ENCODE measurements at places on chromosomes 3 and 15.

DNA sequence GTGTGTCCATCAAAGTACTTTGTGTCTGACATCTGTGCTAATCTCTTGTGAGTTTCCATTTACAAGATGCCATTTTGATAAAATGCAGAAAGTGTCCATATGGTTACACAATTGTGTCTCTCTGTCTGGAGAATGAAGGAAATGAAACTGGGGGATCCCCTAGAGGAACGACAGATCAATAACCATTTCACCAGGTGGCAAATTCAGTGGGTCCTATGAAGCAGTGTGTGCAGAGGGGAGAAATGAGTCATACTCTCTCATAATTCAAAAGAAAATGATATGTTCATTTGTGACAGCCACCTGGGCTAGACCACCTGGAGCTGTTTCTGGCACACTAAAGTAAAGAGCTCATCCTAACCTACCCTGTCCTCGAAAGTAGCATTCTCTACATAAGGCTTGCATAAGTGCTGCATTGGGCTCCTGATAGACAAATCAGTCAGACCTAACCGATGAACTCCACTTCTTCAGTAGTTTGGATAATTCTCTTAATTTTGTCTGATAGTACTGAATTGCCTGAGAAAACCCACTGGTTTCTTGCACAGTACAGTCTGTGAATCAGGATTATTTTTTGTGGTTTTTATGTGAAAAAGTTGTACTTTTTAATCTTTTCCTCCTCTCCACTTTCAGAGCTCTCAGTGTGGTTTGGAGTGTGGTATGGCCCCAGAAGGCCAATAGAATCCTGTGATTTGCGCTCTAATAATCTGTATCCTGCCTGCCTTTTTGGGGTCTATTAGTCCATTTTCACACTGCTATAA, 10.3 kb upstream of the CD47 start:
- no peak for DNase-seq

DNA sequence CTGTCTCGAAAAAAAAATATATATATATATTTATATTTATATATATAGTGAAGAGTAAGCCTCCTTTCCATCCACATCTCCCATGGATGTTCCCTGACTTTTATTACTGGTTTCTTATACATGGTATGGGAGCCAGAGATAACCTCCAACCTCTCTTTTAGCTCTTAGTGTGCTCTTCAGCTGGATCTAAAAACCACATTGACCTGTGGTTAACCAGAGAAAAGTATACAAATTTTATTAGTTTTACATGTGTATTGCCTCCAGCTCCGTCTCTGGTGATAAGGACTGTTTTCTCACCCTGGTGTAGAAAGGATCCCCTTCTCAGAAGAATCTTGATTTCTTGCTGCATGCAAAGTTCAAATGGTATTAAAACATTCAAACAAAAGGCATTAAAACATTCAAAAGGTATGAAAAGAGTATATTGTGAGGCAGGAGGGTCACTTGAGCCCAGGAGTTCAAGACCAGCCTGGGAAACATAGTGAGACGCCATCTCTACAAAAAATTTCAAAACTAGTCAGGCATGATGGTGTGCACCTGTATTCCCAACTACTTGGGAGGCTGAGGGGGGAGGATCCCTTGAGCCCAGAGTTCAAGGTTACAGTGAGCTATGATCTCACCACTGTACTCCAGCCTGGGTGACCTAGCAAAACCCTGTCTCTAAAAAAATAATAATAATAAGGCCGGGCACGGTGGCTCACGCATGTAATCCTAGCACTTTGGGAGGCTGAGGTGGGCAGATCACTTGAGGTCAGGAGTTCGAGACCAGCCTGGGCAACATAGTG, 13.5 kb upstream of the TTBK2 start:
- peak; percentile 54 for DNase-seq

- peak; percentile 47 for DNase-seq
Observed at GRCh38 chr3:136078421-136079364, 113.2 kb downstream of the PPP2R3A start.

DNA sequence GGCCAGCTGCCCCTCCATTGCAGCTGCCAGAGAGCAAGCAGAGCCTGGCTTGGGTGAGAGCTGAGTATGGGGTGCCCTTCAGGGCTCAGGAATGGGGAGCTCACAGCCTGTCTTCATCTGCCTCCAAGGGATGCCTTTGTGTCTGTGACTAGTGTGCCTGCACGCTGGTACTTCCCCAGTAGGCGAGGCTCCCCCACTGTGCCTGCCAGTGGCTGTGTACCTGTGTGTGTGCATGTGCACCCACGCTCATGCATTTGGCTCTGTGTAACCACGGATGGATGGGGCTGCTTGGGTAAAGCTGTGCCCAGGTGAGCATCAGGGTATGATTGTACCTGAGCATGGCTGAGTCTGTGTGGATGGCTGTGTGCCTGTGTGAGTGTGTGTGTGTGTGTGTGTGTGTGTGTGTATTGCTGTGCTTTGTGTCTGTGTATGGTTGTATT, 2.3 kb upstream of the GRM2 start:
- DNase-seq: no peak

DNA sequence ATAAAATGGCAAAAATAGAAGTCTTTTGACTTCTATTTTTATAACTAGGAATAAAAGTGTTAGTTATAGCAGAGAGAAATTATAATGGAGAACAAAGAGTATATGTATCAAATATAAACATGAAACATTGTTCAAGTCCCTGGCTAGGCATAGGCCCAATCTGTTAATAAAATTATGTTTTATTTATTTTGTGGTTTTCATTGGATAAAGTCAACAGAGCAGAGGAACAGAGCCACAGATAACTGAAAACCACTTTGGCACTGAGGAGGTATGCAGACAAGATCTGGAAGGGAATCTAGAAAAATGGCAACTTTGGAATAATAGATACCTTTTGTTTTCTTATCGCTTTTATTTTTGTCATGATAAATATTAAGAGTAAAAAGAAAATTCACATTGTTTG, 50.4 kb upstream of the ICE2 start:
- no peak for DNase-seq

DNA sequence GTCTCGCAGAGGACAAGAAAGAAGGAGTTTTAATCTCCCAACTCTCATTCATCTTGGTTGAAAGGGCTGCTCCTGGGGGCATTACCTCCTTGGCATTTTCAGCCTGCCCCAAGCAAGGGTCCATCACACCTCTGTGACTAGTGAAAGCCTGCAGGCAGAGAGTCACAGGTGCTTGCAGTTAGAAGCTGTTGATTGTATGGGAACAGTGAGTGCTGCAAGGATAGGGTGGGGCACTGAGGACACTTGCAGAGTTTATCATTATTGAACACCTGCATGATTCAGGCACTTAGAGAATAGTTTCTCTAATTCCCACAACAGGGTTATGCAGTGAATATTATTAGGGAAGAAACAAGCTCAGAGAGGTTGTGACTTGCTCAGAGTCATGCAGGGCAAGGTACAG, 41.7 kb upstream of the IGF2BP2 start:
- no peak for DNase-seq

DNA sequence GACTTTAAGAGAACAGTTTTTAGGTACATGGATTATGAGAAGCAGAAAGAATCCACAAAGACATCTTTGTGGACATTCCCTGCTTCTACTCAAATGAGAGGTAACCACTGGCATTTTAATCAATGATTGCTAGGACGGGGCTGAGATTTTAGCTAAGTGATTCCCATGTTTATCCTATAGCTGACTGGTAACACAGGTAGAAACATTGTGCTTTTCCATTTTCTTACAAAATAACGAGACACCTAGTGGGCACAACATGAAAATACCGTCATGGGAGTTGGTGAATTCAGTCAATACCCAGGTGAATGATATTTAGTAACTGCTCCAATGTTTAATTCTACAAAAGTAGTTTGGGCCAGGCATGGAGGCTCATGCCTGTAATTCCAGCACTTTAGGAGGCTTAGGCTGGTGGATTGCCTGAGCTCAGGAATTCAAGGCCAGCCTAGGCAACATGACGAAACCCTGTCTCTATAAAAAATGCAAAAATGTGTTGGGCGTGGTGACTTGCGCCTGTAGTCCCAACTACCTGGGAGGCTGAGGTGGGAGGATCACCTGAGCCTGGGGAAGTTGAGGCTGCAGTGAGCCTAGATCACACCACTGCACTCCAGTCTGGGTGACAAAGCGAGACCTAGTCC, 37.2 kb upstream of the DENND4A start:
- peak; percentile 29 for DNase-seq

GRCh38 chr3:116050311-116050915, 394.9 kb downstream of the LSAMP start:
- DNase-seq: no peak

DNA sequence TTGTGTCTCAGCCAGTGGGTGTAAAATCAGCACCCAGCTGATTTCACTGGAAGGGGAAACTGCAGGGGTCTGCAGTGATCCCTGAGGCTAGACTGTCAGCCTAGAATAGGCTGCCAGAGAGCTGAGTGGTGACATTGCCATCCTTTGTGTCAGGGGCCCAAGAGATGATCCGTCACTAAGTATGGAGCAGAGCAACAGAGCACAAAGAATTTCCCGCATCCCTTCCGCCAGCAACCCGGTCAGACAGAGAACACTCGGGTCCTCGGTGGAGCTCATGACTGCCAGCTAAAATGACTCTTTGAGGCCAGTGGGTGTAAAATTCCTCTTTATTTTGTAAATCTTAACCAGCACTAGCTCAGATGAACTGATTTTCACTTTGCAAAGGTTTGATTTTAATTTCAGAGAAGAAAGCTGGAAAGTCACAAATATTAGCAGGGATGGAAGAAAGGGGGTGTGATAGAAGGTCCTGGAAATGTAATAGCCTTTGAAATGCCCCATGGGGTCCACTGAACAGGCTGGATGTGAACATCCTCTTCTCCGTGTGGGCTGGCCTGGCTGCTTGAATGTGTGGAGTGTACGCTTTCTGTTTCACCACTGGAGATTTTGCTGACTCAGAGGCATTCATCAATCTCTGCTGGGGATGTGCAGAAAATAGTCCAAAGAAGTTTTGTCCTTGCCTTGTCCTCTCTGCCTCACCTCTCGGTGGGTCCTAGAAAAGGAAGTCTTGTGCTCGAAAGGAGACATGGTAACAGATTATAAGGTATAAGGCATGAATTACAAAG, 138.8 kb downstream of the SV2B start:
- no peak for DNase-seq

GRCh38 chr3:48196611-48197010, 8.4 kb upstream of the CDC25A start:
- no peak for DNase-seq

GRCh38 chr15:100101426-100102089, 240.2 kb downstream of the ADAMTS17 start:
- no peak for DNase-seq

GRCh38 chr3:194368918-194369317, 625 bp downstream of the LRRC15 start:
- DNase-seq: no peak

- DNase-seq: no peak
Observed at GRCh38 chr3:35338186-35338585, 301.1 kb upstream of the ARPP21 start.

- DNase-seq: no peak
Observed at GRCh38 chr15:40932156-40932555, 3.0 kb downstream of the DLL4 start.

DNA sequence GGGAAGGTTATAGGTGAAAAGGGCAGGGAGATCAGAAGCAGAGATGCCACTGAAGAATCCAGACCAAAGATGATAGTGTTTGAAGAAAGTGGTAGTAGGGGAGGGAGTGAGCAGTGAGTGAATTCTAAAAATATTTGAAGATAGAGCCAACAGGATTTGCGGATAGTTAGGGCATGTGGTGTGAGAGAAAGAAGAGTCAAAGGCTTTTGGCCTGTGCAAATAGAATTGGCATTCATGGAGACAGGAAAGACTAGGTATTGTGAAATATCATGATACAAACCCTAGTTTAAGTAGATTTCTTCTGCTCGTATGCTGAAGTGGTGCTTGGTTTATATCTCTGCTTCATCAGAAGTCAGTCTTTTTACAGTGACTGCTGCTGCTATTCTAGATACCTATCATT, 224.2 kb upstream of the CFAP20DC start:
- DNase-seq: peak; percentile 40

DNA sequence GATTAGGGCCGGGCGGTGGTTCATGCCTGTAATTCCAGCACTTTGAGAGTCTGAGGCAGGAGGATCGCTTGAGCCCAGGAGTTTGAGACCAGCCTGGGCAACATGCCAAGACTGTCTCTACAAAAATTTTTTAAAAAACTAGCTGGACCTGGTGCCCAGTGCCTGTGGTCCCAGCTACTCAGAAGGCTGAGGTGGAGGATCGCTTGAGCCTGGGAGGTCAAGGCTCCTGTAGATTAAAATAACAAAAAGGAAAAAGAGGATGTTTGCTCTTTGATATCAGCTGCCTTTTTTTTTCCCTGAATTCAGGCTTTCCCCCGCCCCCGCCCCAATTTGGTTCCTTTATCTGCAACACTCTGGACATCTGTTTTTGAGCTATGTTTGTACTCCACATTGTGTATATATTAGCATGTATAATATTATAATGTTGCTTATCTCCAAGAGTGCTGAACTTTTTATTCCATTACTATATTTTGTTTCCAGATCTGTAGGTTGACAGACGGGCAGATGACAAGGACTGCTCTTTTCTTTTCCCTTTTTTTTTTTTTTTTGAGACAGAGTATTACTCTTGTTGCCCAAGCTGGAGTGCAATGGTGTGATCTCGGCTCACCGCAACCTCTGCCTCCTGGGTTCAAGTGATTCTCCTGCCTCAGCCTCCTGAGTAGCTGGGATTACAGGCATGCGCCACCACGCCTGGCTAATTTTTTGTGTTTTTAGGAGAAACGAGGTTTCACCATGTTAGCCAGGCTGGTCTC, 4.6 kb downstream of the SNAP23 start:
- DNase-seq: no peak

GRCh38 chr3:73470860-73471259, 153.9 kb downstream of the PDZRN3 start:
- DNase-seq: no peak

GRCh38 chr3:70736009-70736408, 423.6 kb upstream of the MDFIC2 start:
- DNase-seq: peak; percentile 71

DNA sequence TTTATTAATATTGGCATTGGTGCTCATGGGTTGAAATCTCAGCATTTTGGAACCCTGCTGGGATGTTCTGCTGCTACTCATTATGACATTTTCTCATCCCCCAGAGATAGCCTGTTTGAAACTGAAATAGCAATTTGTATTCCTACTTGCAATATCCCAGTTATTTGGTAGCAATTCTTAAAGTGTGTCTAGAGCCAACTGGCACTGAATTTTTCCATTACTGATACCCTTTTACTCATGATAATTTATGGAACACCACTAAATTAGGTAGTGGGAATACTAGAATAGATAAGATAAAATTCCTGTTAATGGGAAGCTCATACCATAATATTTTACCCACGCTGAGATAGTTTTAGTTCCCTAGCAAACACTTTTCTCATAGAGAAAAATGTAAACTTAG, 309.3 kb downstream of the SV2B start:
- DNase-seq: no peak

DNA sequence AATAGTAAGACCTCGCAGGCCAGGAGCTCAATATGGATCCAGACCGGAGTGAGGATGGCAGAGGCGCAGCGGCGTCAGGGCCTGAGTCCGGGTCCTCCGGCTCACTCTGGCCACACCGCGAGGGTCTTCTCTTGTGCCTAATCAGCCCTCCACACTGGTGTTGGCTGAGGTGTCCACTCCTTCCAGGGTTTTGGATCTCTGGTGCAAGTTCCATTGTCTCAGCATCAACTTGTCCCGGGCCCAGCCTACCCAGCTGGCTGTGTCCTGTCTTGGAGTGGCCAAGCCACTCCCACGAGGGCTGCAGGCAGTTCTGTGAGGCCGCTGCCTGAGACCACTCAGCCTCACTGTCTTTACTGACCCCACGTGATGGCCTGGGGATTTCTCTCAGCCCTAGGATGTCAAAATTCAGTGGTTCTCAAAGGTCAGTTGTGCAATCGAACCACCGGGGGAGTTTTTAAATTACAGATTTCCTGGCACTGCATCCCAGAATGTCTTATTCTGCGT, 12.6 kb upstream of the GOLGA6L7 start:
- DNase-seq: peak; percentile 82

GRCh38 chr3:132804498-132804897, 82.3 kb upstream of the NPHP3 start:
- peak; percentile 12 for DNase-seq
